ENCODE measurements at places on chromosomes 6 and 20.

GRCh38 chr20:50193836-50194421 lies 3.3 kb downstream of the CEBPB start:
- no peak for DNase-seq

GRCh38 chr6:80442366-80442765 lies 335.9 kb downstream of the BCKDHB start:
- no peak for DNase-seq

- no peak for DNase-seq
These were observed 4.8 kb downstream of the UBD start for GRCh38 chr6:29554764-29555163.

- no peak for DNase-seq
These were observed 32.3 kb downstream of the SNAP25 start for GRCh38 chr20:10250902-10251301.

GRCh38 chr6:78462728-78463127 lies 404.6 kb upstream of the IRAK1BP1 start:
- DNase-seq: no peak

DNA sequence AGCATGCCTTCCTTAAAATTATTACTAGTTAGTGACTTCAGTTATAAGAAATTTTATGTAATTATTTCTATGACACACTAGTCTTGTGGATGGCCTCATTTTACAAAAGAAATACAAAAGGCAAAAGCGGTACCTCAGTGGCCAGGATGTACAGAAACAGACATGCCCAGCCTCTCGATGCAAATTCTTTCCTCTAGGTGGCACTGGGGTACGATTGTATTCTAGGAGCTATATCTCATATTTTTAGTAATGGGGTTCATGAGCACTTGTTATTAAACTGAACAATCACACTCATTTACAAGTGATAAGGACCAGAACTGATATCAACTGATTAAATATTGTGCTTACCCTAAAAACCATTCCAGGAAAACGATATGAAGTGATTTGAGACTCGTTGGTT lies 59.8 kb downstream of the SOD2 start:
- DNase-seq: no peak

- DNase-seq: no peak
These were observed 26.2 kb downstream of the MYO6 start for GRCh38 chr6:75775219-75775618.

- DNase-seq: no peak
These were observed 109.9 kb downstream of the CD2AP start for GRCh38 chr6:47587493-47587892.

DNA sequence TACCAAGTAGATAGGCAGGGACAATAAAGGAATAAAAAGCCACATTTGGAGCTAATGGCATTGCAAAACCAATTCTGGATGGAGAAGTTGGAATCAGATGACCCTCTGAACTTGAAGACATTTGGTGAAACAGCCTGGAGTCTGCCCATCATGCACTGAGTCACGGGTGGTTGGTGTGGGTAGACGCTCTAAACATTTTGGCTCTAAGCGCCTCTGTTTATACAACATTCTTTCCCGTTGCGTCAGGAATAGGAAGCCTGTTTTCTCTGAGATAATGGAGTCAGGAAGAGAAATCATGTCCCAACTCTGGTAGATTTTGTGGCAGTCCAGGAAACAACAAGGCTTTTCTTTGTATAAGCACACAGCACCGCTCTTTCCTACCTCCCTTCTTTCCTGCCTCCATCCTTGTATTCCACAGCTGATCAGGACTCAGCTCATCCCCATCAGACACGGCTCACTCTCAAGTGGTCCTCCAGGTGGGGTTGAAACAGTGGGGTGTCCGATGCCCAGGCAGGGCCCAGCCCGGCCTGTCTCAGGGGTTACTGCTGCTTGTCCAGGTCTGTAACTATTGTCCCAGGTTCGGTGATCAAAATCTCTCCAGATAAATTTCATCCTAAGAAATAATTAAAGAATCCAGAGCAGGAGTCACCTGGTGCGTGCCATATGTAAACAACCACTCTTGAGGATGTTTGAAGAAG lies 12.1 kb upstream of the RAMACL start:
- DNase-seq: peak; percentile 25

GRCh38 chr6:148037496-148037895 lies 305.1 kb upstream of the SASH1 start:
- no peak for DNase-seq

DNA sequence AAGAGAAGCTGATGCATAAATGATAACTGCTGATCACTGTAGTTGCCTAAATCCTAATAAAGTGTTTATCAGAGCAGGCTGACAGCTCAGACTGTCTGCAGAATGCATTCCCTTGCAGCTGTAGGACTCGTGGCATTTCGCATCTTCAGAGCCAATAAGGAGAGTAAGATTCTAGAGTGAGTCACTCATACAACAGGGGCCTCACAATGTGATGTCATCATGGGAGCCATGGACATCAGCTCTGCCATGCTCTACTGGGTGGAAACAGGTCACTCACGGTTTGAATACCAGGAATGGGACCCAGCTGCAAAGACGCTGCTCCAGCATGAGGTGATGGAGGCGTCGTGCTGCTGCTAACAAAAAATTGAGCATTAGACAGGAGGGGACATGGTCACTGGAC lies 7.4 kb downstream of the FAM209B start:
- DNase-seq: no peak

GRCh38 chr6:80338201-80338836 lies 231.8 kb downstream of the BCKDHB start:
- no peak for DNase-seq

DNA sequence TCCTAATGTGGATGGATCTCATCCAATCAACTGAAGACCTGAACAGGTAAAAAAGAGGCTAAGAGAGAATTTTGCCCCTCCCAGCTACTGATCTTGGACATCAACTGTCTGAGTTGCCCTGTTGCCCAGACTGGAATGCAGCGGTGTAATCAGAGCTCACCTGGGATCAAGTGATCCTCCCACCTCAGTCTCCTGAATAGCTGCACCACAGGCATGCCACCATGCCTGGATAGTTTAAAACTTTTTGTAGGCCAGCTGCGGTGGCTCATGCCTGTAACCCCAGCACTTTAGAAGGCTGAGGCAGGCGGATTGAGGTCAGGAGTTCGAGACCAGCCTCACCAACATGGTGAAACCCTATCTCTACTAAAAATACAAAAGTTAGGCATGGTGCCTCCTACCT lies 34.9 kb upstream of the GCNT2 start:
- DNase-seq: no peak

DNA sequence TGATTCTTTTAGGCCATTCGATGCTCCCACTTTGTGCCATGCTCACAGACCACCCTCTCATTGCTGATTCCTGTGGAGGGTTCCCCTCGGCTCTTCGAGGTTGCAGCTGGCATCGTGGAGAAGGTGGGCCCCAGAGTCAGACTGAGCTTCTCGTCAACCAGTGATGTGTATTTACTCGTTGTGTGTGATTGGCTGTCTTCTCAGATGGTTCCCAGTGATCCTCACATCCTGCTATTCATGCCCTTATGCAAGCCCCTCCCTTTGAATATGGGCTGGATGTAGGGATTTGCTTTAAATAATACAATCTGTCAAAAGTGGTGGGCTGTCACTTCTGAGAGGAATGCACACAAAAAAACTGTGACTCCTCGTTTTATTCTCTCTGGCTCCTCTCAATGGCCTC lies 99.6 kb upstream of the ENPP5 start:
- no peak for DNase-seq

DNA sequence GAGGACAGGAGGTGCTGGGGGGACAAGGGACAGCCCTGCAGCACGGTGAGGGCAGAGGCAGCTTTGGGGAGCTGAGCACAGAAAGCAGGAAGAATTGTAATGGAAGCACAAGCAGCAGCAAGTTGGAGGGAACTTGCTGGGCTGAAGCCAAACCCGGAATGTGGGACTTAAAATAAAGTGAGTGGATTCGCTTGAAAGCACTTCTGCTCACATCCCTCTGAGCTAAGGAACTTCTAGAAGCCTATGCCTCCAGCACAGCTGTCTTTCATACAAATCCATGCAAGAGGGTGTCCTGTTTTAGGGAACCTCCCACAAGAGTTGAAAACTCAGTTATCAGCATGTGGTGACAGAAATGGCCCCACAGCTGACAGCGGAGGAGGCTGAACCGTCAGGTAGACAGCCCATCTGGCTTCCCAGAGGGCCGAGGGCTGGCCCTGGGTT lies 71.4 kb upstream of the MLN start:
- no peak for DNase-seq

- no peak for DNase-seq
These were observed 29.1 kb upstream of the SASH1 start for GRCh38 chr6:148313488-148313887.

- no peak for DNase-seq
These were observed 57.5 kb upstream of the TOX2 start for GRCh38 chr20:43857127-43857526.

DNA sequence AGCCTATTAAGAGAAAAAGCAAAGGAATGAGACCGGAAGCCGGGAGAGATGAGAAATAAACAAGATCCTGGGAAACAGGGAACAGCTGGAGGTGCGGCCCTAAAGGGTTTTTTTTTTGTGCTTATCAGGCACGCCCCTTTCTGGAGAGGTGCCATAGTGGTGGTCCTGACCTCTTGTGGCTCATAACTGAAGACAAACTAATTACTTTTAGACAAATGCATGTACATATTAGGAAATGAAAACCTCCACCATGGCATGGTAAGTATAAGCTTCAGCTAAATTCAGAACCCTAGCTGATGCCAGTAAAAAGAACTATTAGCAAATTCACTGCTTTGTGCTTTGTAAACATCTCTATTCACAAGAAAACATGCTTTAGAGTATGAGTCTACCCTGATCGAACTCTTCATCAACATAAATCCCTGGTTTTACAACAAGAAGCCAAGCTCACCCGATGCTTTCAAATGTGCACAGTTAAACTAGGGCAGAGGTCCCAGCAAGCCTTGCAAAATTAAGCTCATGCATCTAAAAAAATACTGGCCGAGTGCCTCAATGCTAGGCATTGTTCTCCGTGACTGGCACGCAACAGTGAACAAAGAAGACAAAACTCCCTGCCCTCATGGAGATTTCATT lies 96.4 kb upstream of the MRPS10 start:
- DNase-seq: no peak

DNA sequence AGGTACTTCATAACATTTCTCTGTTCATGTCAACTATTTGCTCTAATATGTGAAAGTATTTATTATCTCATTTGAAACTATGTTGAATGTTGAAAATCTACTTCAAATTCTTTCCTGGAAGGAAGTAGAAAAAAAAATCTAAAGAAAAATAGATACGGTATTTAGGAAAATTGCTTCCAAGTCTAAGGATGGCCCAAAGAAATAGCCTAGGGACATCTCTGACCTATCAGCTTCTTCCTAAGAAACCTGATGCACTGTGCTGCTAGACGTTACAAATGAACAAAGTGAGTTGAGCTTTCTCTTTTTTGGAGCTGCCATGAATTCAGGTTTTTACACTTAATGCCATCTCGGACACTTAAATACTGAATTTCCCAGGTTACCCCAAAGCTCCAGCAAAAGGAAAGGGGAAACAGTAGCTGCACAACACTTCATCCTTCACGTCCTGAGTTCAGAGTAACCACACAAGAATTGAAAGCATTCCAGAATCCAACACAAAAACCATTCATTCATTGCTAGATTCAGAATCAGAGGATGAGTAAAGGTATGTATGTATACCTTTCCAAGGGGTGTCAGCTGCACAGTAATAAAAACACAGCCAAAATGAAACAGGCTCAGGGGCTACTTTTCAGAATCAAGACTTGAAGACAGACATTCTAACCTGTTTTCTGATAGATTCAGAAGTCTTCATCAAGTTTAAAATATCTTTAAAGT lies 7.9 kb downstream of the RMND1 start:
- DNase-seq: no peak

- no peak for DNase-seq
These were observed 1.3 kb upstream of the UBE2J1 start for GRCh38 chr6:89353702-89354392.

DNA sequence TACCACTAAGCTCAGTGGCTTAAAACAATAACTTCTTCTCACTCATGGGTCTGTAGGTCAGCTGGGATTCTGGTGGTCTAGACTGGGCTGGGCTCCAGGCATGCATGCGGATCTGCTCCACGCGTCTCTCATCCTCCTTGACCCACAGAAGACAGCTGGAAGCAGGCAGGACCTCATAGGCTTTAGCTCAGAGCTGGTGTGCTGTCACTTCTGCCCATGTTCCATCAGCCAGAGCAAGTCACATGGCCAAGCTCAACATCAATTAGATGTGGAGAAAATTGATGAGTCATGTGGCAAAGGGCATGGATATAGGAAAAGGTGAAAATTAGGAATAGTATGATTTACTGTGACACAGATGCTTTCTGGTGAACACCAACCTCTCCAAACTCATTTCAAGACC lies 57.4 kb upstream of the PSMF1 start:
- DNase-seq: no peak

GRCh38 chr6:26092443-26092842 lies 5.2 kb downstream of the HFE start:
- no peak for DNase-seq

GRCh38 chr6:106381223-106381622 lies 20.7 kb downstream of the CRYBG1 start:
- no peak for DNase-seq

GRCh38 chr6:11085758-11086435 lies 7.7 kb upstream of the SMIM13 start:
- no peak for DNase-seq

DNA sequence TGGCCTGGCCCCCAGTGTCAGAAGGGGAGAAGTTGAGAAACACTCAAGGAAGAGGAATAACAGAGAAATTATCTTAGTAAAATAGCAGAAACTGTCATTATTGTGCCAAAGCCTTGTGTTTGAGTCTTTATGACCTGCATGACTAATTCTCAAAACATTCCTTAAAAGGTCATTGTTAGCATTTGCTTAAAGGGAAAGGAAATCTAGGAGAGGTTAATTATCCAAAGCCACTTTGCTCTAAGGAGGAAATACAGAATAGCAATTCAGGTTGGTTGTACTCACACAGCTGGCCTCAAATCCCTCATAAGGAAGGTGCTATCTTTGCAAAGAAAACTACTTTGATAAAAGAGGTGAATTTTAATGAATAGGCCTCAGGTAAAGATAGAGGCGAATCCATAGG lies 516.7 kb downstream of the CBLN4 start:
- DNase-seq: no peak

DNA sequence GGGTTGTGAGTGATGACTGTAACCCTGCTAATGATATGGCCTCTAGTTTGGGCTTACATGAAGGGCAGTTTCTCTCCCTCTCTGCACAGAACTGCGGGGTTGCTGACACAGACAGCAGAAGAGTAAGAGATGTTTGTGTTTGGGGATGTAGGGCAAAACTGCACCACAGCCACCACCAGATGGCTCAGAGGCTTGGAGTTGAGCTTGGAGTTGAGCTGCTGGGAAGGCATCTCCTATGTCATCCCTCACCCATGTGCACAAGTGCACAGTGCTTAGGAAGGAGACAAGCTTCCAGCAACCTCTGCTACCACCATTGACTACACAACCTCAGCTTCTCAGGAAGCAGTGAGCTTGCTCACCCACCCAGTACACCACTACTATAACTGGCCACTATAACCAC lies 303.9 kb upstream of the DEFB112 start:
- no peak for DNase-seq

Data from right forelimb (tissue), 1 donor.